D721Med (cell line): ENCODE measurements at places on chromosomes 7 and 10.

- DNase-seq: no peak
Observed at GRCh38 chr10:28910956-28911355, 233.6 kb downstream of the BAMBI start.

- DNase-seq: no peak
Observed at GRCh38 chr7:134289423-134289822, 27.3 kb downstream of the SLC35B4 start.

DNA sequence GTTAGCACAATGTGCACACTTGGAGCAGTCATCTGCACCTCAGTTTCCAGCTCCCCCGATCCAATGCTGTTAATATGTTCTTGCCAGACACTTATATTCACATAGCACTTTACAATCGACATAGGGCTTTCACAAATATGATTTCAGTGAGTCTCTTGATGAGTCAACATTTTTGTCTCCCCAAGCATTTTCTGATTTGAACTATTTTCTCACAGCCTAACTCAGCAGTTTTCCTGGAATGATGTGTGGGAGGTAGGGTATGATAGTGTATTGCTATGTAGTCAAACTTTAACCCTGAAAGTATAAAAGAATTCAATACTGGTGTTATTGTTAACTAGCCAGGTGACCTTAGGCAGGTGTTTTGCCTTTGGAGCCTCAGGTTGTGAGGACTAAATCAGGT is 82.5 kb upstream of the LRGUK start:
- DNase-seq: no peak

- DNase-seq: no peak
Observed at GRCh38 chr10:21675157-21675796, 141.2 kb downstream of the MLLT10 start.

DNA sequence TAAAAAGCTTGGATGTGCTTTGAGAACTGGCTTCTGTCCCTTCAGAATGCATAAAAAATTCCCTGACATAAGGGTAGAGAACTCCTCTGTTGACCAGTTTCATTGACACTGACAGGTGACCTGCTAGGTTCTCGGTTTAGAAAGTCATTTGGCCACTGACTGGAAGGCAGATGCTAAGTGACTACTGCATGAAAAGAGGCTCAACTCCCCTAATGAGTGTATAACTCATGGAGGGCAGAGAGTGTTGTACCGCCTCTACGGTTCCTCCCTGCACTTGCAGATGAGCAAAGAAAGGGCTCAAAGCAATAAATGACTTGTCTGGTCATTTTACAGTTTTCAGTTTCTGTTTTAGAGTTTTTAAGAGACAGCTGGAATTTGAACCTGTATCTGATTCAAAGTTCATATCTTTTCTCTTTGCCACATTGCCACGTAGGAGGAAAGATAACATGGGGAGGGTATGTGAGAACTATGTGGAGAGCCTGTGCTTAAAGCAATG is 2.9 kb upstream of the FGL2 start:
- DNase-seq: no peak
